ENCODE measurements at places on chromosomes 1 and 21. TPM values are rescaled to one million over a fixed set of nuclear protein-coding genes. Genes with fewer than 3 reads are reported as not detected.

The CFAP141 gene
- not detected for total RNA-seq

The REG4 gene
- total RNA-seq, result not detected

The OR10Z1 gene
- not detected for total RNA-seq

The PLPPR4 gene
- 0.25 TPM for total RNA-seq

The MT1HL1 gene
- not detected for total RNA-seq

The MNDA gene
- total RNA-seq, result not detected

The DTL gene
- total RNA-seq, result 10.0 TPM

The SH2D1B gene
- total RNA-seq, result not detected

The CFHR3 gene
- total RNA-seq, result not detected

The RGS5 gene
- 2.6 TPM for total RNA-seq

The NPHS2 gene
- total RNA-seq, result not detected

The FAM43B gene
- total RNA-seq, result not detected

The ZNF670 gene
- total RNA-seq, result 9.9 TPM

The CD244 gene
- not detected for total RNA-seq

The ODR4 gene
- 10.4 TPM for total RNA-seq

The TENT5C gene
- 0.16 TPM for total RNA-seq

The TRIM45 gene
- total RNA-seq, result 1.3 TPM

The RORC gene
- not detected for total RNA-seq

The ZNF362 gene
- 2.8 TPM for total RNA-seq

The CELA2B gene
- not detected for total RNA-seq

The TNNT2 gene
- total RNA-seq, result not detected

The COL24A1 gene
- total RNA-seq, result not detected

The AVPR1B gene
- total RNA-seq, result not detected

The PDE9A gene
- 0.16 TPM for total RNA-seq

The ECE1 gene
- 217 TPM for total RNA-seq

The B3GALT2 gene
- 0.65 TPM for total RNA-seq

The PLK3 gene
- total RNA-seq, result 36.3 TPM

The LRRC38 gene
- 1.4 TPM for total RNA-seq

The CCDC27 gene
- total RNA-seq, result not detected

The LCE3D gene
- not detected for total RNA-seq

The SPATA17 gene
- not detected for total RNA-seq

The PSMB2 gene
- total RNA-seq, result 16.2 TPM

The OR10X1 gene
- not detected for total RNA-seq

The CD52 gene
- total RNA-seq, result not detected

The SELENBP1 gene
- 2.4 TPM for total RNA-seq

The FCGR3B gene
- not detected for total RNA-seq

The PLA2G2C gene
- total RNA-seq, result not detected

The TRIM46 gene
- 4.5 TPM for total RNA-seq

The OR6K3 gene
- not detected for total RNA-seq

The NMNAT2 gene
- 0.32 TPM for total RNA-seq

The RCOR3 gene
- total RNA-seq, result 12.0 TPM

The SLAMF9 gene
- not detected for total RNA-seq

The SPATA1 gene
- 0.82 TPM for total RNA-seq

The FAM163A gene
- not detected for total RNA-seq

The HIVEP3 gene
- total RNA-seq, result 2.1 TPM

The KRTAP8-1 gene
- not detected for total RNA-seq

The DEPDC1 gene
- total RNA-seq, result 10.8 TPM

The NIBAN1 gene
- total RNA-seq, result 17.4 TPM

The KDM1A gene
- 99.4 TPM for total RNA-seq

The CSMD2 gene
- 0.19 TPM for total RNA-seq

The IGSF9 gene
- not detected for total RNA-seq

The LCE2C gene
- not detected for total RNA-seq

The RNASEL gene
- total RNA-seq, result 2.3 TPM

The PGLYRP4 gene
- total RNA-seq, result not detected

Data from bladder microvascular endothelial cell (primary cell).